ENCODE measurements at places on chromosomes 6 and 20.

DNA sequence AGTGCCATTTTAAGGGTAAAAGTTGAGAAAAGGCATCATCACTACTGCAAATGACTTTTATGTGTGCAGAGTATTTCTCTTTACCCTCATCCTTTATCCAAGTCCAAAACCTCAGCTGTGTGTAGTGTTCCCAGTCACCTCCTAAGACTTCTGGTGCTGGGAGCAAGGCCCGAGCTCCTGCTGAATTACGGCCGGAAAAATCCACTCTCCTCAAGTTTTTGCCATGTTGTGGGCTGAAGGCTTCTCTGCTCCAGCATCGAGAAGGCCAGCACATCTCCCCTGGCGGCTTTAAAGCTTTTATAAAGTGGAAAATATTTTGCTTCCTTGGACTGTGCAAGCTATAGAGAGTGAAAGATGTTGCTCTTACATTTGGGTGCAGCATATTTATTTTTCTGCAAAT is 153.2 kb upstream of the THBS2 start:
- DNase-seq: no peak

DNA sequence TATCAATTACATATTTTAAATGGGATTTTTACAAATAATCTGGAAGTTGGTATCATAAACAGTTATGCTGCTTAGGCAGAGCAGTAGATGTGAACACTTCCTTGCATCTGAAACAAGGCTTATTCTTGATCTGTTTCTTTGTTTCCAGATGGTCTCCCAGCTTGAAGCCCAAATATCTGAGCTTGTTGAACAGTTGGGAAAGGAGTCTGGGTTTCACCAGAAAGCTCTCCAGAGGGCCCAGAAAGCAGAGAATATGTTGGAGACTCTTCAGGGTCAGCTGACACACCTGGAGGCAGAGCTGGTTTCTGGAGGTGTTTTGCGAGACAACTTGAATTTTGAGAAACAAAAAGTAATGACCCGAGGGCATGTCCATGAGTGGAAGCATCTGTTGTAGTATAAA is 91.9 kb downstream of the CCDC170 start:
- DNase-seq: no peak

DNA sequence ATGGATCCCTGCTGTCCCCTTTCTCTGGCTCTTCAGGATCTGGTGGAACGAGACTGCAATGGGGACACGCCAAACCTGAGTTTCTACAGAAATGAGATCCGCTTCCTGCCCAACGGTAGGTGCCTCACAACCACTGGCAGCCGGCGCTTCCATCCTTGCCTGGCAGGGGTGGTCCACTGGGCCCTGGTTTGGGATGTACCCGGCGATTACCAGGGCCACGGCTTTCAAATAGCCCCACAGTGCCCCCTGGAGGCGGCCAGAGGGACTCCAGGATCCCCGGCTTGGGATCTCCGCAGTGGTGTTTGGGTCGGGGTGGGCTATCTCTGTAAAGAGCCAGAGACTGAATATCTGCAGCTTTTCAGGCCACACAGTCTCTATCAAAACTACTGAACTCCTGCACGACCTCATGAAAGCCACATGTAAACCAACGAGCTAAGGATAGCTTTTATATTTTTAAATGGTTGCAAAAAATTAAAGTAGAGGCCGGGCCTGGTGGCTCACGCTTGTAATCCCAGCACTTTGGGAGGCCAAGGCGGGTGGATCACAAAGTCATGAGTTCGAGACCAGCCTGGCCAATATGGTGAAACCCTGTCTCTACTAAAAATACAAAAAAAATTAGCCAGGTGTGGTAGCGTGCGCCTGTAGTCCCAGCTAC is 3.7 kb downstream of the OGFR start:
- peak; percentile 78 for DNase-seq

- DNase-seq: no peak
Observed at GRCh38 chr6:163626073-163626867, 211.8 kb downstream of the QKI start.

- no peak for DNase-seq
Observed at GRCh38 chr6:85063611-85064010, 299.2 kb upstream of the TBX18 start.

DNA sequence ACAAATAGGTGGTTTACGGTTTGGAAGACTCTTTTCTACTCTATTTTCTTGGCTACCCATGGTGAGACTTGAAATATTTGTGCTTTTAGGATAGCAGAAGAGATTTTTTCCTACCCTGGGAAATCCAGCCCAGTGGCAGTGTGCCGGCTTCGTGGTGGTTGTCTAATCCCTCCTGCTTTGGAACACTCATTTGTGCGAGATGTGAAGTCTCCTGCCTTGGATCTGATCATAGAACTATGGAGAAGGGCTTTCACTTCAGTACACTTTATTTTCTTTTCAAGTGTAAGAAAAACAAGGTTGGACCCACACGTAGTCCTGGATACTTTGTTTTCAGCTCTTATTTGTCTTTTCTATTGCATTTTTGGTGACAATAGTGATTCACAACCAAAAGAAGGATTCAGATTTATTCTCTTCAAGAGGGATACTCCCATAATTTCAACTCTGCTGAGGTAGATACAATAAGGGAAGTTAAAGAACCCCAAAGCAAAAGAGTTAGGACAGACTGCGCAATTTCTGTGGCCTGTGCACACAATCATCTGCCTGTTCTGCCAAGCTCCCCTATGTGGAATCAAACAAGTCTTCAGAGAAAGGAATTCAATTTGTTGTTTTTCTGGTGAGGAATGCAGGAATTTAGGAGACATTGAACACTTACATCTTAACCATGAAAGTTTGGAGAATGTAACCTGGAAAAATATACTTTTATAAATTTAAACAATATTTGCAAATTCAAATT is 413.2 kb downstream of the GJA1 start:
- DNase-seq: no peak

- DNase-seq: peak; percentile 47
Observed at GRCh38 chr20:21557241-21558020, 43.6 kb upstream of the NKX2-2 start.

DNA sequence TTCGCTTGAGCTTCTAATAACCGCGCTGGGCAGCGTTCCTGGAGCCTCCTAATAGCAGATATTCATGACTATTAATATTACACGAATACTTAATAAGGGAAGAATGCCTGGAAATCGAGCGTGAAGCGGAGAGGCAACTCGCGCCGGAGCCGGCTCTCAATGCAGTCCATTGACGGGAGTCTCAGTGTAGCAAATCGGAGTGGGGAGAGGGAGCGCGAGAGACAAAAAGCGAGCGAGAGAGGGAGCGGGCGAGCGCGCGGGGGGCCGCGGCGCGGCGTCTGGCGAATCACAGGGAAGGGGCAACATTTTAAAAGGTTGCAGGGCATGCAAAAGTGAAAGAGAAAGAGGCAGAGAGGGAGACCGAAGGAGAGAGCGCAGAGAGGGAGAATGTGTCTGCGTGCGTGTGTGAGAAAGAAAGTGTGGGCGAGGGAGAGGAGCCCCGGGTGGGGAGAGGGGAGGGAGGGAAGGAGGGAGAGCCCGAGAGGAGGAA is 2.9 kb downstream of the TFAP2A start:
- peak; percentile 26 for DNase-seq

GRCh38 chr6:137830511-137830911 is 36.5 kb upstream of the TNFAIP3 start:
- DNase-seq: no peak

GRCh38 chr20:48709744-48710143 is 118.1 kb downstream of the PREX1 start:
- no peak for DNase-seq

DNA sequence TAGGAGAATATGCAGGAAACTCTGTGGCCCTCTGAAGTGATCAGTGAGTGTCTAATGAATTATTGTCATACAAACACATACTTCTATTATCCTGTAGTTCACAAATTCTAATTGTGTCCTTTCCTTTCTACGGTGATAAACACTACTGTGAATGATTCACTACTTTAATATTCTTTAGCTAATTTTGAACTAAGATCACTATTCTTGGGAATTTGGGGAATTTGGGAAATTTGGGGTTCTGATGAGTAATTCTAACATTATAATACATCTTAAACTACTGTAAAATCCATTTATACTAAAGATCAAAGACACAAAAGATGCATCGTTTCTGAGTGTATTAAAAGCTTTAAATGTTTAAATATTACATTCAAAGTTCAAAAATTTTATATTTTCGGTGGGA is 1287.2 kb upstream of the CITED2 start:
- DNase-seq: no peak

DNA sequence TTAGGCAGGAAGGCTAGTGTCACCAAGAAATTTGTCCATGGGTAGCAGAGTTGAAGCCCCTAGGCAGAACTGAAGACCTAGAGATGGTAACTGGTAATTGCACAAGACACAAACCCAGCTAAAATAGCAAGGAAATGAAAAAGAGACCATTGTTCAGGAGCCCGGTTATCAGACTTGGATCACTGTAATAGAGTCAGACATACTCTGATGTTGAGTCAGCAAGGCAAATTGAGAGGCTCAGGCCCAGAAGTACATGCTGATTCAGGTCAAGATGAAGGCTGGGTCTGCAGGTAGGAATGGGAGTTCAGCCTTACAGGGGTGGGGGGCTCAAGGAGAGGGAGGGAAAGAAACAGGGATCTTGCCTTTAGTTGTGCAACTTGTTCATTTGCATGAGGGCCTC is 6.5 kb upstream of the TMEM242 start:
- no peak for DNase-seq

DNA sequence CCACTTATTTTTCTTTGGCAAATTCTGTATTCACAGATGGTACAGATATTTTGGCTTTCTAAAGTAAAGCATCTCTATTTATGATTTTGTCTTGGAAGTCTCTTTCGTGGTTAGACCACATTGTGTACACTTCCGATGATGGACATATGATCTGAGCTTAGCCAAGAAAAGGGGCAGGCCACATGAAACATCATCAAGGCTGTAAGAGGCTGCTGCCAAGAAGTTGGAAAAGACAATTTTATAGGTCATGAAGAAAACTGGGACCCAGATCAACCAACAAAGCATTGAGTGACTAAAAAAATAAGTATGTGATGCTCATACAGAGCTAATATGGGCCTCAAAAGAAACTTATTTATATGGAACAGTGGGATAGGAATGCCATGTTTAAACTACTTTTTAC is 266.4 kb downstream of the HAO1 start:
- no peak for DNase-seq

- DNase-seq: no peak
Observed at GRCh38 chr6:132314432-132314831, 86.8 kb downstream of the MOXD1 start.

DNA sequence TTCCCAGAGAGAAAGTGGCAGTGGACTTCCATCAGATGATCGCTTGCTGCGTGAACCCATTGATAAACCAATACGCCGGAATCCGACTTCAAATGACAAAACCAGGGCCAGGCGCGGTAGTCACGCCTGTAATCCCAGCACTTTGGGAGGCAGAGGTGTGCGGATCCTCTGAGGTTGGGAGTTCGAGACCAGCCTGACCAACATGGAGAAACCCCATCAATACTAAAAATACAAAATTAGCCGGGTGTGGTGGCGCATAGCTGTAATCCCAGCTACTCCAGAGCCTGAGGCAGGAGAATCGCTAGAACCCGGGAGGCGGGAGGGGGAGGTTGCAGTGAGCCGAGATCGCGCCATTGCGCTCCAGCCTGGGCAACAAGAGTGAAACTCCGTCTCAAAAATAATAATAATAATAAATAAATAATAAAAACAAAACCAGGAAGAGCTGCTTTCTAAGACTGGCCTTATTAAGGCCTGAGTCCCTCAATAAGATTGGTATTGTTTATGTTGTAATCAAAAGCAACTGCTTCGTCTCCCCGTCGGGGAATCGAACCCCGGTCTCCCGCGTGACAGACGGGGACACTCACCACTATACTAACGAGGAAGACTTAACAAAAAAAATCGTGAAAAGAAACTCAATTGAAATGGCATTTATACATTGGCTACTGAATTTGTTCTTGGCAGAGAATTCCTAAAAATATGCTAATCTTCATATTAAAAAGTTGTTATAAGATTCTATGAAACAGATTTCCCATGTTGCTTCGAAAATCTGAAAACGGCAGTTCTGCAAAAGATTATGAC is 110.2 kb upstream of the ZNF184 start:
- DNase-seq: no peak

- DNase-seq: no peak
Observed at GRCh38 chr6:63600136-63600535, 27.9 kb downstream of the LOC128125822 start.

- DNase-seq: no peak
Observed at GRCh38 chr6:35903679-35904078, 17.2 kb downstream of the SRPK1 start.

DNA sequence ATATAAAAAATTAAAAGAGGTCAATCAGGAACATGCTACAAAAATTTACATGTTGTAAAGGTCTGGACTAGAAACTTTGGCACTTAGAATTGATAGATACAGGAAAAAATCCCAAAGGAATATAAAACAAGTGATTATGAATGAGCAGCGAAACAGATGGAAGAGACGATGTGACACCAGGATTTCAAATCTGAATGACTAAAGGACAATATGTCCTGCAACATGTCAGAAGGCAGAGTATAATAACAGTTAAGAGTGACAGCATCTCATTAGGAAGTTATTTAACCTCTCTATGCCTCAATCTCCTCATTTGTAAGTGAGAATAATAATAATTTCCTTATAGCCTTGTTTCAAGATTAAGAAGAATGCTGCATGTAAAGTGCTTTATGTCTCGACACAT is 50.3 kb downstream of the FRK start:
- DNase-seq: no peak

DNA sequence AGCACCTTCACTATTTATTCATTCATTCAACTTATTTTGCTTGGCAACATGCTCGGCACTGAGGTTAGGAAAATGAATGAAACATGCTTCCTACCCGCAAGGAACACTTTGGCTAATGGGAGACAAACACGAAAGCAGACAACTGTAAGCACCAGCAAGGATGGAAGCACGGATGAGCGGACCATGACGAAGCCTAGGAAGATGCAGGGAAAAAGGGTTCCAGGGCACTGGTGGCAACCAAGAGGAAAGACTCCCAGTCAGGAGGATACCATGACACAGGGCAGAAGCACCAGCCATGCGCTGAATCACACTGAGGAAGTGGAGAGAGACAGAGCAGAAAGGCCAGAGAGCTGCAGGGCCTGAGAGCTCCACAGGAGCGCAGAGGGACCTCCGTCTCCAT is 9.8 kb downstream of the PDE10A start:
- DNase-seq: no peak

DNA sequence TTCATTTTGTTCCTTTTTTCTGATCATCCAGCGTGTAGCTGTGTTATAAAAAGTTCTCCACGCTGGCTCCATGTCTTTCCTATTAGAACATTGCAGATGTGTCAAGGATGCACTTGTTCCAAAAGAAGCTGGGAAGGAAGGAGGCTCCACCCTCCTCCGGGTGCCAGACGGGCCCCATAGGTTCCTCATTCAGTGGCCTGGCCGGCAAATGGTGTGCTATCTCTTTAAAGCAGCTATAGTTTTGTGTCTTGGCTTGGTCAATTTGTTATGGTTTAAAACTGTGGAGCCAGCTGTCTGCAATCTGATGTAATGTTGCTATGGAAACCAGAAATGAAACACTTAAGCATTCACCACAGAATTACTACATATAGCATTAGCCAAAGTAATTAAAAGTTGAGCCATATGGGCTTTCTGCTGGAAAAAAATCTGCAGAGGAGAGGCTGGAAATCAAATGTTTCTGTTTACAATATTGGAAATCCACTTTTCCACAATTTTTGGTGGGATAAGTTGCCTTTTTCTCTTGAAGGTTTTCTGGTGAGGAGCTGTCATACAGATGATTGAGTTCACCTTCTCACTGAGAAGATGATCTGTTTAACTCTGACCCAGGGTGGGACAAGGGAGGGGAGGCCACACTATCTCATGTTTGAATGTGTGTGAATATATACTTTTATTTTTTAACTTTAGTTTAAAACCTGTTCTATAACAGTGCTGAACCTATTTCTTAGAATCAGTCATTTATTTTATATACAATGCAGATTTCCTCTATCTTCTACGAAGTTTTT is 167.4 kb downstream of the SASH1 start:
- DNase-seq: no peak
